ENCODE measurements at places on chromosomes 3 and 15.

DNA sequence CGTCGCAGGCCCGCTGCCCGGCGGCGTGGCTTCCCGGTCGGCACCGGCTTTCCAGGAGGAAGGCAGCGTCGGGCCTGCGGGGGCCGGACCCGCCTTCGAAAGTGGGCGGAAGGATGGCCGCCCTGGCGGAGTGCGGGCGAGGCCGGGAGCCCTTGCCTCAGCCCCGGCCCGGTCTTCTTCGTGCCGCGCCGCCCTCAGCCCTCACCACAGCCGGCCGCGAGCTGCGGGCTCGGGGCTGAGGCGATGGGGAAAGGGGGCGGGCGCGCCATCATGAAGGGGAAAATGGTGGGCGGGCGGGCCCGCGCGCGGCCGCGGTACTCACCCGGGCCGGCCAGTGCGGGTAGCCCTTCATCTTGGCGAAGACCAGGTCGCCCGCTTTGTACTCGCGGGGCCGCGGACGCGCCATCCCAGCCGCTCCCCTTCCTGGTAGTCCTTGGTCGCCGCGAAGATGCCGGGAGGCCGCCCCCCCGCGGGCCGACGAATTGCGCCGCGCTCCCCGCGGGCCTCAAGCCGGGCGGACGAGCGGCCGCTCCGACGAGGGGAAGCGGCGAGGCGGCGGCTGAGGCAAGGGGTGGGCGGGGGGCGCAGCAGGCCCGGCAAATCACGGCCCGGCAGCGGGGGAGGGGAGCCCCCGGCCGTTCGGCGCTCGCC, 489 bp downstream of the HDGFL3 start:
- peak; percentile 40 for DNase-seq

- no peak for DNase-seq
Measured at GRCh38 chr3:6078436-6078835, 782.5 kb upstream of the GRM7 start.

GRCh38 chr15:63221346-63221745, 31.9 kb downstream of the RAB8B start:
- DNase-seq: no peak

- no peak for DNase-seq
Measured at GRCh38 chr3:116020495-116020894, 397.2 kb downstream of the GAP43 start.
